Activated naive CD8-positive, alpha-beta T cell treated with anti-CD3 and anti-CD28 coated beads, Interleukin-2, amount 50 U/mL, for 16 hours (primary cell): ENCODE measurements at places on chromosomes 16 and 17.

DNA sequence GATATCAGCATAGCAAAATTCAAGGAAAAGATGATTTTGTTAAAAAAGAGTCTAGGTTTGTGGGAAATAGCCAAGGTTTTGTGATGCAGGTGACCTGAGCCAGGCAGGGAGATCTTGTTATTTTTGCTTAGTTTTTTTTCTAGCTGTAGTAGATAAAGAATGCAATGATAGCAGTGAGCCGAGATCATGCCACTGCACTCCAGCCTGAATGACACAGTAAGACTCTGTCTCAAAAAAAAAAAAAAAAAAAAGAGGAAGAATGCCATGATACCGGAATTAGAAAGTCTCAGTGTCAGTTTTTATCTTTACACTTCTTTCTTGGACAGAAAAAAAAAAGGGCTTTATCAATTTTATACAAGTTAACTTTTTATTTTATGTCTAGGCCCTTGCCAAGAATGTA lies 27.5 kb downstream of the TMEM238L start:
- no peak for DNase-seq

- DNase-seq, result no peak
Measured at GRCh38 chr16:49977427-49977826, 47.6 kb upstream of the CNEP1R1 start.

GRCh38 chr17:82696916-82697807 lies 1.3 kb downstream of the RAB40B start:
- DNase-seq, result no peak

GRCh38 chr17:43543300-43543699 lies 2.8 kb downstream of the ETV4 start:
- no peak for DNase-seq

GRCh38 chr16:77556201-77556873 lies 121.5 kb upstream of the ADAMTS18 start:
- DNase-seq, result no peak

- no peak for DNase-seq
Measured at GRCh38 chr17:45096141-45096540, 35.0 kb downstream of the NMT1 start.

- DNase-seq, result no peak
Measured at GRCh38 chr16:68660359-68660795, 15.3 kb downstream of the CDH3 start.

- DNase-seq, result peak; percentile 24
Measured at GRCh38 chr17:37373530-37374159, 2.1 kb upstream of the C17orf78 start.

- peak; percentile 84 for DNase-seq
Measured at GRCh38 chr17:62653002-62653825, 25.7 kb downstream of the MRC2 start.

DNA sequence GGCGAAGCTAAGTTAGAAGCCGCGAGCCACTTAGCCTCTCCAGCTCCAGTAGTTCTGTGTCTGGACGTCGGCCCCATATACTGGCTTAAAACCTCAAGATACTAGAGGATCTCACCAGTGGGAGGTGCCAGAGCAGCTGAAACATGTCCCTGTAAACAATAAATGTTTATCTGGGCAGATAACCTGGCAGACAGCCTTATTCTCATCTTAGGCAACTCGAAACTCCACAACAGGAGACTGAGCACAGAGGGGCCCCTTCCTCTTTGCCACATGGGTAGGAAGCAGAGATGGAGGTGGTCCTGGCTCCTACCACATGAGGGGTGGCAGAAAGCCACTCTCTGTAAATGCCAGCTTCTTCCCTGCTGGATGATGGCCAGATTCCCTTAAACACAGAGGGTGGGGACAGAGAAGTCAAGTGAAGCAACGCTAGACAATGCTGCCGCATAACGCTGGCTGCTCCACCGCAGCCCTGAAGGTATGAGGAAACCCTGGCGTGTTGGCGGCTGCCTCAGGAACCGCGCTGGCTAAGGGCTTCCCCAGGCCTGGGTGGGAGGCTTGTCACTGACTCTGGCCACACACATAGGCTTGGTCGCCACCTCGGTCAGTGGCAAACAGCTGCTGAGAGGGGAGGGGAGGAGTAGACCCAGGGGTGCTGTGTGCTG lies 67.9 kb downstream of the HIC1 start:
- no peak for DNase-seq

- no peak for DNase-seq
Measured at GRCh38 chr16:69057400-69058378, 47.8 kb upstream of the HAS3 start.

DNA sequence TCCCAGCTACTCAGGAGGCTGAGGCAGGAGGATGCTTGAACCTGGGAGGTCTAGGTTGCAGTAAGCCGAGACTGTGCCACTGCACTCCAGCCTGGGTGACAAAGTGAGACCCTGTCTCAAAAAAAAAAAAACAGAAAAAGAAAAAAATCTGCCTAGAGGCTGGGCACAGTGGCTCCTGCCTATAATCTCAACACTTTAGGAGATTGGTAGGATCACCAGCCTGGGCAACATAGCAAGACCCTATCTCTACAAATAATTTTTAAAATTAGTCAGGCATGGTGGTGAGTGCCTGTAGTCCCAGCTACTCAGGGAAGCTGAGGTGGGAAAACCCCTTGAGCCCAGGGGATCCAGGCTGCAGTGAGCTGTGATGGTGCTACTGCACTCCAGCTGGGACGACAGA lies 17.7 kb downstream of the CUEDC1 start:
- no peak for DNase-seq
